ENCODE measurements at places on chromosomes 2 and 18.

DNA sequence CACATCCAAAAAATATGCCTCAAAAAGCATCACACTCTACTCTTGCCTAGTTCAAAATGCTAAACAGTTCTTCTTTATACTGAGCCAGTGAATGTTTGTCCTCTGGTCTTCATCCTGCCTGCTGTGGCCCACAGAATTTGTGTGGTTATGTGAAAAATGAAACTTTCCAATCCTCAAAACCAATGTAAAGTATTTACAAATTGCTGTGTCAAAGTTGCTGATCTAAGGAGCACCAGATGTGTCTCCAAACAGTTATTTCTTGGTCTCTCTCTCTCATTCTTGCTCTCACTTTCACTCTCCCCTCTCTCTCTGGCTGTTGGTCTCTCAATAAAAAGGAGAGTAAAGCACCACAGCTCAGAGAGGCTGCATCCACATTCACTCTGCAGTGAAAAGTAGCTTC is 23.0 kb downstream of the EPHA4 start:
- DNase-seq = no peak

- no peak for DNase-seq
These were observed 105.5 kb upstream of the RGPD4 start for GRCh38 chr2:107721178-107721577.

DNA sequence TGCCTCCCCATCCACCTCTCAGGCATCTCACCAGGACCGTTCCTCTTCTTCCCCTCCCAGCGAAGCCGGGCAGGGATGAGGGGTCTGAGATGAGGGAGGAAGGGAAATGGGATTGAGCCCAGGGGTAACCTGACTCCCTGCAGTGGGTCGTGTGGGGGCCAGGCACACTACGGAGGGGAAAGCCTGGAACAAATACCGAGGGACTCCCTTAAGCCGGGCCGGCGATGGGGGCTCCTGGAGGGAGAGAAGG is 250 bp upstream of the SPEG start:
- DNase-seq = no peak

- DNase-seq = peak; percentile 50
These were observed 52.2 kb downstream of the NRP2 start for GRCh38 chr2:205734436-205735037.

- no peak for DNase-seq
These were observed 277.3 kb downstream of the LRATD1 start for GRCh38 chr2:14909795-14910194.

GRCh38 chr2:239275044-239275685 is 125.7 kb downstream of the HDAC4 start:
- no peak for DNase-seq

- no peak for DNase-seq
These were observed 21.0 kb downstream of the C1QL2 start for GRCh38 chr2:119137502-119137901.

GRCh38 chr2:106020821-106021661 is 173.1 kb downstream of the UXS1 start:
- no peak for DNase-seq

DNA sequence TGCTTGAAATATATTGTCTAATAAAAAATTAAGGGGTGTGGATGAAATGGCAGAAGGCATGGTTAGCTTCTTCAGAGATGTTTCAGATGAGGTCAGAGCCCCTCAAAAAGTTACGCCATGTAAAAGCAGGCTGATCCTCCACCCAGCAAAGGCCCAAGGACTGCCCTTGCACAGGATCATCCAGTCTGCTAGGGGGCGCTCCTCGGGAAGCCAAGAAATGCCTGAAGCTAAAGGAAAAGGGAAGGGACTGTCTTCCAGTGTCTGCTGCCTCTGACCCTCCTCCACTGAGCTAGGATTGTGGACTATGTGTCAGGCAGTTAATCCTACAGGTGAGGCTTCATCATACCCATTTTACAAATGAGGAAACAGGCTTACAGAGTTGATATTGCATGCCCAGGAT is 33.8 kb upstream of the TEX51 start:
- DNase-seq = no peak

DNA sequence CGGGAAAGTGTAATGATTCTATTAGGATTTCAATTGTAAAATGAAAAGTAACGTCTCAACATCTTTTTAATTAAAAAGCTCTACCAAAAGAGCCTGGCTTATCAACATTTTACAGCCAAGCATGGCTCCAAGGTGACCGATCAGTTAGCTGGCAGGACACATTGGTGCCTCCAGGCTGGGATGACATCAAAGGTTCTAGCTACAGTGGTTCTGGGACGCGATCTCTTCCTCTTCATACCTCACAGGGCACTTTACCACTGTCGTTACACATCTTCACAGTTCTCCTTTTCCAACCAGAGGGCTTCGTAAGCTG is 693 bp downstream of the ORC2 start:
- no peak for DNase-seq

- DNase-seq = no peak
These were observed 216.9 kb upstream of the TNP1 start for GRCh38 chr2:217076657-217077232.

GRCh38 chr2:157468931-157469708 is 25.2 kb upstream of the CYTIP start:
- DNase-seq = no peak

- DNase-seq = no peak
These were observed 59.7 kb downstream of the NPPC start for GRCh38 chr2:231866450-231866849.

DNA sequence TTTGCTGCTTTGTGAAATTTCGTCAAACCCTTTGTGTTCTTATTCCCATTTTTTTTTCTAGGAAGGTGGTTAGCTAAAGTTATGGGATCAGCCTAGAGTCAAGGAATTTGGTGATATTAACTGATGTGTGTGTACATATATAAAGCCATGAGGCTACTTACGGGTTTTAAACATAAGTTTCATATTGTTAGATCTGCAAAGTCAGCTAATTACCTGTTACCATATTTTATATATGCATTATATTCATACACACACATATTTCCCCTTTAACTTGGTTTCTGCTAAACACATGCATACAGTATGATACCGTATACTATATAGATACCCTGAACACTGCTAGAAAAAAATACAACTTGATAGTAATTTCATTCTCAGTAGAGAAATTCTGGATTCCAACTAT is 241.0 kb downstream of the NYAP2 start:
- DNase-seq = no peak

DNA sequence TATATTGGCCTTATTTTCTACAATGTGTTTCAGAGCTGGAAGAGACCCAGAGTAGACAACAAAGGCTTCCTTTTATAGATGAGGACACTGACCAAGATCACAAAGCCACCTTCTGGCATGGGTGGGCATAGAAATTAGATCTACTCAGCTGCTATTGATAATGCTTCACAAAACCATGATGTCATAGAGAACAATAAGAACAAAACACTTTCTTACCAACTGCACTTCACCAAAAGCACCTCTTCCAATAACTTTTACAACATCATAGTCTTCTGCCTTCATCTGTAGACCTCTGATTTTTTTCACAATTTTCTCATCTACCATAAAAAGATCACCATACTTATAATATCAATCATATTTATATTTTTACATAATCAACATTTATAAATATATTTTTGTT is 58.1 kb downstream of the ROCK2 start:
- no peak for DNase-seq

GRCh38 chr2:32706815-32707579 is 79.1 kb downstream of the TTC27 start:
- no peak for DNase-seq

- no peak for DNase-seq
These were observed 183.4 kb upstream of the SETBP1 start for GRCh38 chr18:44497311-44497710.

All from hippocampal formation (tissue), 2 donors.